ENCODE measurements at places on chromosomes 4 and X.

DNA sequence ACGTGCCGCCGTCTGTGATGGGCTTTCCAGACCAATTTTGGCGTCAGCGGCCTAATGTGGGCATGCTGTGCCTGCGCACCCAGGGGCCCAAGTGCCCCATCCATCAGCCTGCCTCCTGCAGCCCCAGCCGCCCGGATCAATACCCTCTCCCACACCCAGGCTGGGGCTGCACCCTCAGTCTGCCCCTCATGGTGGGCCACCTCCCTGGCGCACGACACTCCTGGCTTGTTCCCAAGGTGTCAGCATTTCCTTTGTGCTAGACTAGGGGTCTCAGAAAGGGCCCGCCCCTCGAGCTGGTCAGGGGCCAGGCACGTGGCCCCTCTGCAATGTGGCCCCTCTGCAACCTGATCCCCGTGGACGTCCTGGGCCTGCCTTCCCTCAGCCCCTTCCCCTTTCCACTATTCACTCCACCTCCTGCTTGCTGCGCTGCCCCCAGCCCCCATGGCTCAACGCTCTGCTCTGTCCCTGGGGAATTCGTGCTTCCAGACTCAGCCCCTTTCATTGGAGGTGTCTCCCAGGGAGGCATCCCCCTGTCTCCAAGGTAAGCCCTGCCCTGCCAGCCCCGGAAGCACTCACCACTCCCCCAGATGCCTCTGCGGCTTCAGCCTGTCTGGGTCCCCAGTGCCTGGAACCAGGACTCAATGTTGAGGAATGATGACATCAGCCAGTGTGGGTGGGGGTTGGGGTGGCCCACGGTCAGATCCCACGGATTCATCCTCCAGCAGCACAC, 130.8 kb downstream of the HMX1 start:
- no peak for DNase-seq

DNA sequence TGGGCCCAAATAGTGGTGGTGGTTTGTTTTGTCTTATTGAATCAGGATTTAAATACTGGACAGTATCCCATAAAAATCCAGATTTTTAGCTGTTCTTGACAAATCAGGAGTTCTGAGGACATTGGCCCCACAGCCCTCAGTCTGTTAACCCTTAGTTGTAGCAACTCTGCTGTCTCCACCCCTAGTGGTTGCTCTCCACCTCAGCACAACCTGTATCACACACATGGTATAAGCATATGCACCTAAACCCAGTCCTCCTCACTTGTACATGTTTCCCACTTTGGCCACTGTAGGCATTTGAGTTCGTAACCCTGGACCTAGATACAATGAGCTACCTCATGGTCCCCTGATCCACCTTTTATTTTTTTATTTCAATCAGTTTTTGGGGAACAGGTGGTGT, 75.9 kb downstream of the MRPL1 start:
- no peak for DNase-seq

DNA sequence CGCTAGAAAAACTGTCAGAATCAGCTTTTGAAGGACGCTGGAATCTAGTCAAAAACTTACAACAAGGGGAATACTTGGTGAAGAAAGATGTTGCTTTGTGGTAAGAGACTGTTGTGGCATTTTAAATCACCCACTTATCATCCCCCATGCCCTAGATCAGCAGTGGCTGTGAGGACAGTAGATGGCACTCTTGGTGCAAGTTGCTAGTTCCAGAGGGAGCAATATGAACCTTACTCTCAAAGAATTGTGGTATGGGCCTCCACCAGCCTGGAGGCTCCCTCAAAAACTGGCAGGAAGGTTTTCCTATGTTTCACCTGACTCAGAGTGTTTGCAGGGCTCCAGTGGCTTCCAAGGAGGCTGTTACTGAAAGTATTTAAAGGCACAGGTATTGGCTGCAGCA, 37.7 kb upstream of the SLC16A2 start:
- peak; percentile 35 for DNase-seq

DNA sequence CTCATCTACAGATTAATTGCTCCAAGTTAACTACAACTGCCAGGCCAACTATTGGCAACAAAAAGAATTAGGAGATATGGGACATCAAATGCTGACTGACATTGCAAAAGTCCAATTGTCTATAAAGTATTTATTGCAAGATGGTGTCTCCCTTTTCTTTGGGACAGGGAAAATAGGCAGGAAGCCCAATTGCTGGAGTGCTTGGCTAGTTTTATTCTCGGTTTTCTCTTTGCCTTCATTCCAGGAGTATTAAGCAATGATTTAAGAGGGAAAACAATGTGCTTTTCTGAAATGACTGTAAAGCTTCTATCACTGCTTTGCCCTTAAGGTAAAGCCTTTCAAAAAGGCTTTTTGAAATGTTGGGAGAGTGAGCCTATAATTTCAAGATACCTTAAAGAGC, 62.8 kb upstream of the DIAPH2 start:
- DNase-seq, result no peak

DNA sequence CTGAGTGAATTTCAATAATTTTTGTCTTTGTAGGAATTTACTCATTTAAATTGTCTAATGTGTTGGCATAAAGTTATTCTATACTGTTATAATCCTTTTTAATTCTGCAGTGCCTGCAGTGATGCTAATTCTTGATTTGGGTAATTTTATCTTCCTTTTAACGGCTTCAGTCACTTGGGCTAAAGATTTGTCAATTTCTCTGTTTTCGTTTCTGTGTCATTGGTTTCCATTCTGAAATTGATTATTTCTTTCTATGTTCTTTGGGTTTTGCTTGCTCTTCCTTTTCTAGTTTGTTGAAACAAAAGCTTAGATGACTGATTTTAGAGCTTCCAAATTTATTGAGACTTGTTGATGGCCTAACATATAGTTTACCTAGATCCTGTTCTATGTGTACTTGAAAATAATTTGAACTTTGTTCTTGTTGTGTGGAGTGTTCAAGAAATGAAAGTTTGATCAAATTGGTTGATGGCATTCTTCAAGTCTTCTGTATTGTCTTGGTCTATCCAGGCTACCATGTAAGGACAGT, 89.4 kb downstream of the TNIP2 start:
- DNase-seq, result no peak

- DNase-seq, result no peak
These were observed 589.1 kb downstream of the TRIML1 start for GRCh38 chr4:188728359-188728758.

GRCh38 chr4:147863111-147863747, 131.3 kb downstream of the ARHGAP10 start:
- DNase-seq, result no peak

DNA sequence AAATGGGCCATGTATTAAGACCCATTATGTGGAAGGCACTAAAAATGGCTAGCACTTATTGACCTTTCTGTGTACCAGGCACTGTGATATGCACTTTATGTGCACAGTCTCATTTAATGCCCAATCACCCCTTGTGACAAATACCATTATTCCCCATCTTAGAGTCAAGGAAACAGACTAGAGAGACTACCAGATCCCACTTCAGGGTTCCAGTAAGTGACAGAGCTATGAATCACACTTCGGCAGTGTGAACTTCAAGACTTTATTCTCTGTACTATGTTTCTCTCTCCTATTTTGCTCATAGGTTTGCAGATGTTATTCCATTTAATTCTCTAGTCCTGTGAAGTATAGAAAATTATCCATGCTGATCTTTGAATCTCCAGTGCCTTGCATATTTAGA, 107.0 kb downstream of the NFKB1 start:
- DNase-seq, result no peak

GRCh38 chrX:3307881-3308280, 38.6 kb downstream of the MXRA5 start:
- no peak for DNase-seq

GRCh38 chr4:90226734-90227133, 99.5 kb downstream of the CCSER1 start:
- no peak for DNase-seq

DNA sequence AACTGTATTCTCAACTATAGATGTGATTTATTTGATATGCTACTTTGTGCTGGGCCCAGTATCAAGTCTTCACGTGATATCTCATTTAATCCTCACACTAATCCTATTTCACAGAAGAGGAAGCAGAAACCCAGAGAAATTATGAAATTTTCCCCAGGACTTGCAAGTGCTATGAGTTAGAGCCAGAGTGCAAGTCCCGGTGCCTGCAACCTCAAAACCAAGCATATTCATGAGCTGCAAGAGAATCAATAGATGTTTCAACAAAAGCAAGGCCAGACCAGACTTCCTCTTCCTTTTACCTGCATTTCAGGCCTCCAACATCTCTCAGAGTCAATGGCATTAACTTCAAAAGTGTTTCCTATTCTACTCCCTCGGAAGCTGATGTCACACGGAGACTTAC, 92.2 kb upstream of the GATB start:
- no peak for DNase-seq

DNA sequence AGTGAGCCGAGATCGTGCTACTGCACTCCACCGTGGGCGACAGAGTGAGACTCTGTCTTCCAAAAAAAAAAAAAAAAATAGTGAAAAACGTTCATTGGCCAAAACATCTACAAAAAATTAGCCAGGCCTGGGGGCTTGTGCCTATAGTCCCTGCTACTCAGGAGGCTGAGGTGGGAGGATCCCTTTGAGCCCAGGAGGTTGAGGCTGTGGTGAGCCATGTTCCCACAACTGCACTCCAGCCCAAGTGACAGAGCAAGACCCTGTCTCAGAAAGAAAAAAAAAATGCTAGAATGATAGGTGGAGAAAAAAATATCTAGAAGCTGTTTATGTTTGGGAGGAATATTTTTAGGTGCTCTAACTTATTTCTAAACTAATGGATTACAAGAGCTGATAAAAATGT, 14.9 kb downstream of the SPRY1 start:
- no peak for DNase-seq

GRCh38 chrX:40550066-40550465, 30.7 kb upstream of the ATP6AP2 start:
- DNase-seq, result no peak

DNA sequence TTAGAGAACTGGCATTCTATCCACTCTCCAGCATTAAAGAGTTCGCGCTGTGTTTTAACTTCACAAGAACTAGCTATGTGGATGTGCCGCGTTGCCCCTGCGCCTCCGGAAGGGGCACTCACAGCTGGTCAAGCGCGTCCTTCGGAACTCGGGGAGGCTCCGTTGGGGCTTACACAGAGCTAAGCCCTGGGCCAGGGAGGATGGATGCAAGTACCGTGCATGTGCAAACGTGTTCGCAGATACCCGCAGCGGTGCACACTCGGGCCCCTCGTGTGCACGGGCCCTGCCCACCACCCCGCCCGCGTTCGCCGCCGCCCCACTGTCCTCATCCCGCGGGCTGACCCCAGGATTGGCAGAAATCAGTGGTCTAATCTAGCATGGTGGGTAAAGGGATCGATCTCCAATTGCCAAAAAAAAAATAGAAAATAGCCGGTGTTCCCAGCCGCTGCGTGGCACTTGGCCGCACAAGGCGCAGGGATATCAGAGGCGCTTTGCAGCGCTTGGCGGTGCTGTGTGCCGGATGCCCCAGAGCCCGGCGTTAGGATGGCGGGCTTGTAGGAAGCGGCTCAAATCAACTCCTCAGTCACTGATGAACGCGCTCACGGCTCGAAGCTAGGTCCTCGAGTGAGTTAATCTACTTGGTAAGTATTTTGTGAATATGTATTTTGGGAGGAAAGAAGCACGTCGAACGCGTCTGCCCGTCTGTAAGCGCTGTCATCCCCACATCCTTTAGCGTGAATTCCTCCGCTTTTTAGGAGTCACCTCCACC, 989 bp upstream of the PCDH10 start:
- DNase-seq, result no peak

GRCh38 chr4:55133951-55134350, 8.6 kb upstream of the KDR start:
- no peak for DNase-seq

DNA sequence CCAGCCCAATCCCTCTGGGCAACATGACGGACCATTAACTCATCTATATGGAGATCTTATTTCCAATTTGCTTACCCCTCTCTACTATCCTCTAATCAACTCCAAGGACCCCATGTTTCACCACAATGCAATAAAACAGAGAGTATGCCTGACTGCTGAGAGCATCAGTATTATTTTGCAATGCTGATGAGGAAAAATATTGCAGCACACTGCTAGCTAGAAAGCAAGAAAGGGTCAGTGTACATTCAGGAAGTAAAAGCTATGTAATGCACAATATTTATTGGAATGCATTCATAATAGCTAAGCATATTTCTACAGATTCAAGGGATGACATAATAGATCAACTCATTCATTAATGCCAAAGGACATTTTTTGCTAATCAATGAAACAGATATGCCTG, 33.2 kb downstream of the ARAP2 start:
- DNase-seq, result no peak

GRCh38 chr4:187504974-187505797, 490.4 kb upstream of the ZFP42 start:
- DNase-seq, result no peak

GRCh38 chr4:121306931-121307330, 73.9 kb downstream of the QRFPR start:
- DNase-seq, result no peak

DNA sequence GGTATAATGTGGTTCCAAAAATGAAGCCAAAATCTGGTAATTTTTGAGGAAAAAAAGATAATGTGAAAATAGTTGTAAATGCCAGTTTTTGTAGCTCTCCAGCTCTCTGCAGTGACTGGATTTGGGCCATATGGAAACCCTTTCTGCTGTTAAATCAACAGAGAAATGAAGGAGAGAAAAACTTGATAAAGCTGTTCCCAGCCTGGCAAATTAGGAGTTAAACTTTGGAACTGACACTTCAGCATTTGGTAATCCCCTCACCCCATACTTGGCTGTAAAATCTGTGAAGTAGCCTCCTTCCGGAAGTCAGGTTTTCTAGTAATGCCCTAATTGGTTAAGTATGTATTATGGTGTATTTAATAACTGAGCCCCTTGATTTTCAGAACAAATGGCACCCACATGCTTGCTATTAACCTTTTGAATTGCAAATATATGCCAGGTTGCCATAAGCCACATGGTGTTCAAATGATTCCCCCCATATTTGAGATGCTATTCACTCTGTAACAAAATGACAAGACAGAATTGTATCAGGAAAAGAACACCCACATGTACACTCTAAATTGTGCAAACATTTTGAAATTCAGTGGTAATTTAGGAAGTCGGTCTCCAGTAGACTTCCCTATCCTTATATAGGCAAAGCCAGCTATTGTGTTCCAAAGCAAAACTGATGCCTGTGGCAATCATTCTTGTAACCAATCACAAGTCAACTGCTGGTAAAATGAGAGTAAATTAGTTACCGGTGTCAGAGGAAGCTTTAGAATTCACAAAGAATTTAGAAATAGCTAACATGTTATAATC, 96.3 kb upstream of the ADAMTS3 start:
- DNase-seq, result no peak

GRCh38 chrX:44314259-44314734, 29.2 kb downstream of the EFHC2 start:
- DNase-seq, result peak; percentile 50

GRCh38 chr4:154407443-154407842, 84.2 kb downstream of the DCHS2 start:
- DNase-seq, result no peak

DNA sequence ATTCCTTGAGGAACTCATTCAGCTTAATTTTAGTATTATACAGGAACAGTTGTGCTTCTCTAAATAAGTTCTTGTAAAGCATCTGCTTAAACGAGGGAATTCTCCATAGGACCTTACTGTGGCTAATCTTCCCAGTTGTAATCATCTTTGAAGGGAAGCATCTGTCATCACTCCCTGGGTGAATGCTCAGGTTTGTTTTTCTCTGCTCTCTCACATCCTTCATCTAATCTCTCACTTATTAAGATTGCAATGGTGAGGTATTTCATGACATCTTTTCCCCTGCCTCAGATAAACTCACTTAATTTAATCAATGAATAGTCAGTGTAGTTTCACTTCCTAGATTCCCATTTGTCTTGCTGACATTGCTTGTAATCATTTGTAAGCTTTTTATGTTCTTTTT, 121.8 kb upstream of the ADAMTS3 start:
- DNase-seq, result no peak

GRCh38 chr4:119664168-119664907, 35.7 kb upstream of the PDE5A start:
- DNase-seq, result no peak

- DNase-seq, result no peak
These were observed 1761.0 kb downstream of the STIM2 start for GRCh38 chr4:28621591-28621990.

All from Calu3 (cell line).